ENCODE measurements at places on chromosomes 1 and 21. TPM values are rescaled to one million over a fixed set of nuclear protein-coding genes. Genes with fewer than 3 reads are reported as not detected.

The CDC20 gene
- 205 TPM for total RNA-seq

The SMPDL3B gene
- total RNA-seq, result 1.9 TPM

The DEPDC1 gene
- 16.8 TPM for total RNA-seq

The CASQ1 gene
- total RNA-seq, result 0.21 TPM

The CTSE gene
- total RNA-seq, result not detected

The XCL2 gene
- total RNA-seq, result 2.1 TPM

The ST7L gene
- 6.0 TPM for total RNA-seq

The KRTAP19-3 gene
- total RNA-seq, result not detected

The TRPM2 gene
- 9.1 TPM for total RNA-seq

The CELA3B gene
- 4.1 TPM for total RNA-seq

The PRR9 gene
- total RNA-seq, result not detected

The LEFTY2 gene
- not detected for total RNA-seq

The APOBEC4 gene
- not detected for total RNA-seq

The MXRA8 gene
- 0.54 TPM for total RNA-seq

The STUM gene
- total RNA-seq, result not detected

The LYPD8 gene
- not detected for total RNA-seq

The IGSF9 gene
- not detected for total RNA-seq

The THEMIS2 gene
- total RNA-seq, result 58.7 TPM

The CFAP141 gene
- not detected for total RNA-seq

The UTS2 gene
- not detected for total RNA-seq

The NCAM2 gene
- total RNA-seq, result 0.13 TPM

The AADACL3 gene
- total RNA-seq, result not detected

The C1orf226 gene
- total RNA-seq, result not detected

The FNDC10 gene
- 1.0 TPM for total RNA-seq

The NPR1 gene
- 0.56 TPM for total RNA-seq

The CA6 gene
- not detected for total RNA-seq

The CCT3 gene
- 356 TPM for total RNA-seq

The SYCP1 gene
- not detected for total RNA-seq

The ANKRD65 gene
- 1.2 TPM for total RNA-seq

The ARF1 gene
- total RNA-seq, result 300 TPM

The BACH1 gene
- 25.7 TPM for total RNA-seq

The TFF1 gene
- total RNA-seq, result 0.40 TPM

The LHX4 gene
- not detected for total RNA-seq

The MRPL24 gene
- total RNA-seq, result 87.4 TPM

The STMN1 gene
- 342 TPM for total RNA-seq

The DISC1 gene
- total RNA-seq, result 0.61 TPM

The RGS13 gene
- 0.23 TPM for total RNA-seq

The PUM1 gene
- 75.3 TPM for total RNA-seq

The SMIM1 gene
- 0.53 TPM for total RNA-seq

The CRP gene
- 0.54 TPM for total RNA-seq

The KCNA3 gene
- 3.1 TPM for total RNA-seq

The ENSA gene
- 235 TPM for total RNA-seq

The PGBD2 gene
- 4.3 TPM for total RNA-seq

The TMEM201 gene
- 24.5 TPM for total RNA-seq

The HIVEP3 gene
- 13.6 TPM for total RNA-seq

The TARBP1 gene
- total RNA-seq, result 33.8 TPM

The LAD1 gene
- total RNA-seq, result 0.53 TPM

The PROX1 gene
- 0.13 TPM for total RNA-seq

The FBLIM1 gene
- total RNA-seq, result 0.53 TPM

The SPRR3 gene
- not detected for total RNA-seq
